ENCODE measurements at places on chromosomes 6 and 20. TPM values are rescaled to one million over a fixed set of nuclear protein-coding genes. Genes with fewer than 3 reads are reported as not detected.

- no peak for DNase-seq
- peaks cover 37% of the 10 kb centered on the region for H3K27me3 ChIP-seq
- H3K36me3 ChIP-seq, result peaks cover 4% of the 10 kb centered on the region
- no peak overlapping the region for H3K27ac ChIP-seq
These were observed 5.1 kb downstream of the RING1 start for GRCh38 chr6:33213166-33213988.

The FRK gene
- 0.05 TPM for total RNA-seq

DNA sequence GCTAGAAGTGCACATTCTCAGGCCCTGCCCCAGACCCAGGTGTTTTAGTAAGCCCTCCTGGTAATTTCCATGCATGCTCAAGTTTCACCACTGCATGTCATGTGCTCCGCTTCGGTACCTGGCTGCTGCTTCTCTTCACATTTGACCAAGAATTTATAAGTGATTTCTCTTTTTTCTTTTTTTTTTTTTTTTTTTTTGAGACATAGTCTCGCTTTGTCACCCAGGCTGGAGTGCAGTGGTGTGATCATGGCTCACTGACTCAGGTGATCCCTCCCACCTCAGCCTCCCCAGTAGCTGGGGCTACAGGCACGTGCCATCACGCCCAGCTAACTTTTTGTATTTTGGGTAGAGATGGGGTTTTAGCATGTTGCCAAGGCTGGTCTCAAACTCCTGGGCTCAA, 16.0 kb downstream of the TM9SF4 start:
- no peak for DNase-seq
- H3K4me1 ChIP-seq, result no peaks in the 10 kb centered on the region

- no peaks in the 10 kb centered on the region for H3K4me1 ChIP-seq
- no peaks in the 10 kb centered on the region for H3K27me3 ChIP-seq
- no peak for DNase-seq
- no peaks in the 10 kb centered on the region for H3K36me3 ChIP-seq
- no peak overlapping the region for H3K4me3 ChIP-seq
These were observed 44.0 kb downstream of the BMP2 start for GRCh38 chr20:6811262-6812035.

- H3K4me1 ChIP-seq, result peaks cover 10% of the 10 kb centered on the region
- DNase-seq, result no peak
- H3K27me3 ChIP-seq, result peaks cover 62% of the 10 kb centered on the region
These were observed 1.1 kb upstream of the JPH2 start for GRCh38 chr20:44187772-44188709.

GRCh38 chr6:80446454-80447045, 340.1 kb downstream of the BCKDHB start:
- no peak overlapping the region for H3K4me3 ChIP-seq
- no peak overlapping the region for H3K27ac ChIP-seq
- H3K4me1 ChIP-seq, result no peaks in the 10 kb centered on the region
- DNase-seq, result no peak
- no peaks in the 10 kb centered on the region for H3K27me3 ChIP-seq
- no peaks in the 10 kb centered on the region for H3K36me3 ChIP-seq
